ENCODE measurements at places on chromosomes 3 and 15. TPM values are rescaled to one million over a fixed set of nuclear protein-coding genes. Genes with fewer than 3 reads are reported as not detected.

DNA sequence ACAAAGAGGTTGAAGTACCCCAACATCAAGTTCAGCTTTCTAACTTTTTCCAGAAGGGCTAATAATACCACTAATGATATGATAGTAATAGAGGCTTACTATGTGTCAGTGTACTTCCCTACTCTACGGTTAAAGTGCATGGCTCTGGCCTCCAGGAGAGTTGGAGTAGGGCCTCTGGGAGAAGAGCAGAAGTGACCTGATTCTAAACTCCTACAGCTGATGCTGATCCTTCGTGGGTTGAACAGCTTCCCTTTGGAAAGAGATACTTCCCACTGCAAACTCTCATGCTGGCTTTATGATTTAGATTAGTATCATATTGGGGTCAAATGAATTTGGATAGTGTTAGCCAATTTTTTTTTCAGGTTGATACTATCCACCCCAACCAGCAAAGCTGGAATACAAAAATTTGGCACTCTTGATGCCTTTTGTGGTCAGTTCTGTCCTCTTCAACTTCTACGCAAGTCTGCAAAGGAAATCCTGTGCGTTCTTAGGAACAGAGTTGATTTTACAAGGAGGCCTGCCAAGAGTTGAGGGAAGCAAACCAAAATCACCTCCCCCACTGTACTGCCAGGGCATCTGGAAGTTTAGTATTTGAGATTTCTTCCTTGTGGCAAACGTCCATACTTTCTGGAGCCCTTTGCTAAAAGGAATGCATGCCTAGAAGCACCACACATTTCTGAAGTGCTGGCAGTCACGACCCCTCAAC, 17.8 kb downstream of the TMEM212 start:
- DNase-seq, result no peak
- H3K4me1 ChIP-seq, result no peaks in the 10 kb centered on the region
- peaks cover 4% of the 10 kb centered on the region for H3K27me3 ChIP-seq
- H3K4me3 ChIP-seq, result no peak overlapping the region
- H3K36me3 ChIP-seq, result no peaks in the 10 kb centered on the region
- no peak overlapping the region for H3K27ac ChIP-seq

DNA sequence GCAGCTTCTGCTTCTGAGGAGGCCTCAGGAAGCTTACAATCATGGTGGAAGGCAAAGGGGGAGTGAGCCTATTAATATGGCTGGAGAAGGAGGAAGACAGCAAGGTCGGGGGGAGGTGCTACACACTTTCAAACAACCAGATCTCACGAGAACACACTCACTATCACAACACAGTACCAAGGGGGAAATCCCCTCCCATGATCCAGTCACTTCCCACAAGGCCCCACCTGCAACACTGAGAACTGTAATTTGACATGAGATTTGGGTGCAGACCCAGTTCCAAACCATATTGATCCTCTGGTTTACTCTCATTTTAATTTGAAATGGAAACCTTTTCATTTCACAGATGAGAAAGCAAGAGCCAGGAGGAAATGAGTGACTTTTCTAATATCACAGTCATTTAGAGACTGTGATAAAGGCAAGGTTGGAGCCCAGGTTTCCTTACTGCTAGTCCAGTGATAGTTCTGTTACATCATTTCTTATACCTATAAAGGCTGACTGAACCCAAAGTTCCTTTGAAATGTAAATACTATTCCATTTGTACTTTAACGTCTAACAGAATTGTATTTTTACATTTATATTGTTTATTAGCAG, 105.8 kb upstream of the GAP43 start:
- H3K27me3 ChIP-seq, result peaks cover 5% of the 10 kb centered on the region
- H3K4me3 ChIP-seq, result no peak overlapping the region
- H3K27ac ChIP-seq, result no peak overlapping the region
- peaks cover 17% of the 10 kb centered on the region for H3K4me1 ChIP-seq

The GP9 gene
- not detected for total RNA-seq

DNA sequence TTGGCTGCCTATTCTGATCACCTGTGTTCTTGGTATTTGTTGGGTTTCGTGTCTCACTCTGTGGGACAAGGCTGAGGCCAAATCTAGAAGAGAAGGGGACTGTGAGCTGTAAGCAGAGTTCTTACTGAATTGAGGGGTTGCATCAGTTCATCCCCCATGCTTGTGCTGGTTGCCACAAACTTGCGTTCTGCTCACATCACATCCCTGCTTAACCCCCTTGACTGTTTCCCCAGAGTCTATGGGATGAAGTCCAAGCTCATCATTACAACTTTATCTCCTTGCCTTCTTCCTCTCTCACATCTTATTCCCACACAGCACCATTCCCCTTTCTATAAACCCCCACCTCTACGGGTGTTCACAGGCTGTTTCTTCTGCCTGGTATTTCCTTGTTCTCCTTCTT, 143.8 kb upstream of the ABHD17C start:
- H3K27ac ChIP-seq, result no peak overlapping the region
- no peak overlapping the region for H3K4me3 ChIP-seq
- H3K36me3 ChIP-seq, result no peaks in the 10 kb centered on the region
- DNase-seq, result no peak

DNA sequence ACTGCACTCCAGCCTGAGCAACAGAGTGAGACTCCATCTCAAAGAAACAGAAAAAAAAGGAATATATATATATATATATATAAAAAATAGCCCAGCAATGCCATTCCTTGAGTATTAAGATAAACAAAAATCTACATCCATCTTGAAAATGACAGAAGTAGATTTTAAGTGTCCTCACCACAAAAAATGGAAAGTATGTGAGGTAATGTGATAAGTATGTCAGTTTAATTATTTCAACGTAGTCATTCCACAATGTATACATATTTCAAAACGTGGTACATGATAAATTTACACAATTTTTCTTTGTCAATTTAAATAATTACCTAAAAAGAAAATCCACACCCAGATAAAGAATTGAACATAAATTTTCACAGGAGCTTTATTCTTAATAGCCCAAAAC, 54.9 kb downstream of the HCN4 start:
- H3K27ac ChIP-seq, result no peak overlapping the region
- peaks cover 13% of the 10 kb centered on the region for H3K27me3 ChIP-seq

DNA sequence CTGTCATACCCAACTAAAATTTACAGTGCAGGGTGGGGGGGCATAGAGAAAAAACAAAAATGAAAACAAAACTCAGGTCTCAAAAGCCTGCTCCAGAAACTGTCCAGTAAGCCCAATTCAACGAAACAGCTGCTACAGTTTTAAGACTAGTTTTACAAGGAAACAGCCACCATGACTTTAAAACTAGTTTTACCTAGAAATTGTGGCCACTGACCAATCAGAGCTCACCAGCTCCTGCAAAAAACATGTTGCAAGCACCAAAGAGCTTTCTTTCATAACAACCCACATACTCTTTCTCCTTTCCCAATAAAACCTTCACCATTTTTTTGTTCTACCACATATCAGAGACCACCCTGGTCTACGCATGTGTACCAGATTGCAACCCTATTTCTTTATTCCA, 7.3 kb upstream of the CFAP91 start:
- no peak overlapping the region for H3K4me3 ChIP-seq
- no peak for DNase-seq
- no peak overlapping the region for H3K27ac ChIP-seq
- H3K36me3 ChIP-seq, result no peaks in the 10 kb centered on the region

DNA sequence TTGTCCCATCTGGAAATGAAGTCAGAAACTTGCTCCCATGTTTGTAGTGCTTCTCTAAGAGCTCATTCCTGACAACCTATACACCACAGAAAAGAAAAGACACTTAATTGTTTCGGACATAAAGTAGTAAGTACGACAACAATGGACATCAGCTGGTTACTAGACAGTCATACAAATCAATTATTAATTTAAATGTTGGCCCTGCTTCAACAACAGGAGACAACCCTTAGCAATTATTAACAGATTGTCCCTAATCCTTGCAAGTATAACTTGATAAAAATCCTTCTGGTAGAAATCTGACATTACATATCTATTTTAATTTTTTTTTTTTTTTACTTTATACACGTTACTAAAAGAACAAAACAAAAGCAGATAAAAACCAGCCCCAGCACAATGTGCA, 29.8 kb downstream of the ERICH6 start:
- H3K4me1 ChIP-seq, result no peaks in the 10 kb centered on the region
- peaks cover 16% of the 10 kb centered on the region for H3K36me3 ChIP-seq
- no peak overlapping the region for H3K27ac ChIP-seq
- no peak overlapping the region for H3K4me3 ChIP-seq
- peaks cover 25% of the 10 kb centered on the region for H3K27me3 ChIP-seq
- no peak for DNase-seq

The SCN11A gene
- 0.08 TPM for total RNA-seq

DNA sequence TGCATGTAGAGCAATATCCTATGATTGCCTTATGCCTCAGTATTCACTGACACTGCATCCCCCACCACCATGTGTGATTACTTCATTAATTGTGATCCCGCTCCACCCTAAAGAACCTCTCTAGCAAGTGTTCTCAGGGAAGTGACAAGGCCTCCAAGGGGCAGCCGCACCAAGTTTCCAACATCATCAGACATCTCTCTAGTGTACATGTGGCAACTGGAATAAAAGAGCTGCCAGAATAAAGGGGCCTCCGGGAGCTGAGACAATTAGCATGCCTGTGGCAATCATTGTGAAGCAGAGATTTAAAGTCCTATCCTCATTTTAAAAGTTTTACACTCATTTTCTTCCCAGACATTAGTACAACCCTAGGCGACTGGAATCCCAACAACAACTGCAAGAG, 902.1 kb upstream of the SEMA6D start:
- DNase-seq, result no peak
- H3K27me3 ChIP-seq, result no peaks in the 10 kb centered on the region
- no peak overlapping the region for H3K27ac ChIP-seq
- no peak overlapping the region for H3K4me3 ChIP-seq
- no peaks in the 10 kb centered on the region for H3K4me1 ChIP-seq

The SPINK8 gene
- total RNA-seq, result not detected

- H3K4me1 ChIP-seq, result no peaks in the 10 kb centered on the region
- DNase-seq, result no peak
- H3K4me3 ChIP-seq, result no peak overlapping the region
- H3K27me3 ChIP-seq, result peaks cover 6% of the 10 kb centered on the region
- no peaks in the 10 kb centered on the region for H3K36me3 ChIP-seq
Observed at GRCh38 chr3:135981701-135982403, 16.3 kb downstream of the PPP2R3A start.

The GLDN gene
- total RNA-seq, result not detected

The PDE8A gene
- 27.7 TPM for total RNA-seq

DNA sequence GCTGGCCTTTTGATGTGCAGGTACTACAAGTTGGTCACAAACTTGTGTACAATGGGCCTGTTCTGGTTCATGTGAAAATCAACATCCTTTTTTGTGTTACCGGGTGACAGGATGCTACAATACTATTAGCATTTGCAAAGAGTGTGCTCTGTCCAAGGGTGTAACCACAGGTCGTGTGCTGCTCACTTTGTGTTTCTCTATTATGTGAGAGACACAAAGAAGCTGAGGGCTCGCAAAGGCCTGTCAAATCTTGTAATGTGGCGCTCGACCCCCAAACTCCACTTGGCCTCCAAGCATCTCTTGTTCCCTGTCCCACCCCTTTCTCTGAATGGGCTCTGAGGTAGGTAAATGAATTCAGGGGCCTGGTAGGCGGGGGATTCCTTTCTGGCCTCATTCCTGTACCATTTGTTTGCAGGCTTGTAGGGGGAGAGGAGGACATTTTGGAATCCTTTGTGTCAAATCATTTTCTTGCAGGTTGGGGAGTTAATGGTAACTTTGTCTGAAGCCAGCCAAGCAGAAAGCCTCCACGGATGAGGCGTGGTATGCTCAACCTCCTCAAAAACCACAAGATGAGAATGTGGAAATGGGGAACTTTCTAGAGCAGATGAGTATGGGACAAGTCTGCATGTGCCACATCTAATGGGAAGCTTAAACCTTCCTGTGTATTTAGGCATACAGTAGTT, 109.1 kb downstream of the OPA1 start:
- peaks cover 14% of the 10 kb centered on the region for H3K36me3 ChIP-seq
- no peak overlapping the region for H3K27ac ChIP-seq
- peaks cover 3% of the 10 kb centered on the region for H3K4me1 ChIP-seq
- H3K4me3 ChIP-seq, result no peak overlapping the region
- DNase-seq, result no peak
- H3K27me3 ChIP-seq, result no peaks in the 10 kb centered on the region

The AMT gene
- total RNA-seq, result 10.0 TPM

DNA sequence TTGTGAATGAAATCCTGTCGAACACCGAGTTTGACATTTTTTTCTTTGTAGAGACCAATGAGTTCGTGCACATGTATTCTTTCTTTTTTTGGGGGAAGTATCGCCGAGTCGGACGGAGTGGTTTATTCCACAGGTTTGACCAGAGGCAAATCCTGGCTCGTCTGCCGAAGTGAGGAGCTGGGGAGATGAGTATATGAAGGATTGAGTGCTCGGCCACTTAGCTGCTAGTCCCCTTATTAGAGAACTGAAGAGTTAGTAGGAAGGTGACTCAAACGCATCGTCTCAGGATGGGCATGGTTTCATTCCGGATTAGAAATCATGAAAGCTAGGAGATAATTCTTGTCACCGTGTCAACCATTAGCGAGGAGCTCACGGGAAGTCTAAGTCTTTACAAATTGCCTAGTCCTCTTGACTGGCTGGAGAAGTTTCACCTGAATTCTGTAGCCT, 154.7 kb upstream of the GOLIM4 start:
- H3K4me3 ChIP-seq, result peak overlapping the region; percentile 66
- H3K27me3 ChIP-seq, result peaks cover 51% of the 10 kb centered on the region
- no peaks in the 10 kb centered on the region for H3K36me3 ChIP-seq
- peaks cover 12% of the 10 kb centered on the region for H3K4me1 ChIP-seq
- DNase-seq, result no peak

GRCh38 chr15:40162552-40162951, 1.7 kb downstream of the BUB1B start:
- H3K4me3 ChIP-seq, result no peak overlapping the region
- H3K27me3 ChIP-seq, result no peaks in the 10 kb centered on the region
- peaks cover 16% of the 10 kb centered on the region for H3K4me1 ChIP-seq
- no peak overlapping the region for H3K27ac ChIP-seq
- DNase-seq, result no peak

The SLC9C1 gene
- total RNA-seq, result not detected

- peaks cover 2% of the 10 kb centered on the region for H3K36me3 ChIP-seq
- peak overlapping the region; percentile 74 for H3K27ac ChIP-seq
- H3K27me3 ChIP-seq, result peaks cover 2% of the 10 kb centered on the region
- no peak overlapping the region for H3K4me3 ChIP-seq
- peaks cover 14% of the 10 kb centered on the region for H3K4me1 ChIP-seq
Observed at GRCh38 chr15:66901336-66902100, 163.9 kb upstream of the SMAD3 start.
